ENCODE measurements at places on chromosomes 3 and 15. TPM values are rescaled to one million over a fixed set of nuclear protein-coding genes. Genes with fewer than 3 reads are reported as not detected.

The GOLGA6D gene
- total RNA-seq: not detected

The DTX3L gene
- 9.6 TPM for total RNA-seq

The ADGRG7 gene
- 0.12 TPM for total RNA-seq

The INSYN1 gene
- total RNA-seq: 0.45 TPM

The LRRIQ4 gene
- not detected for total RNA-seq

The HRG gene
- not detected for total RNA-seq

The KLHL40 gene
- total RNA-seq: not detected

The STARD9 gene
- total RNA-seq: 1.6 TPM

The GXYLT2 gene
- 49.7 TPM for total RNA-seq

The STAB1 gene
- 0.15 TPM for total RNA-seq

The CILP gene
- under 0.01 TPM for total RNA-seq

The CFAP44 gene
- total RNA-seq: 3.2 TPM

The SETD2 gene
- total RNA-seq: 21.2 TPM

The ALDH1L1 gene
- total RNA-seq: 0.08 TPM

The GNAT1 gene
- total RNA-seq: not detected

The HYAL1 gene
- 0.60 TPM for total RNA-seq

The ALG1L2 gene
- not detected for total RNA-seq

The CPB1 gene
- total RNA-seq: not detected

The SEMA5B gene
- under 0.01 TPM for total RNA-seq

The SLC38A3 gene
- not detected for total RNA-seq

The ACAP2 gene
- total RNA-seq: 38.4 TPM

The FBXL22 gene
- total RNA-seq: not detected

The C2CD4A gene
- not detected for total RNA-seq

The GUCA1C gene
- total RNA-seq: not detected

The BUB1B gene
- total RNA-seq: 2.9 TPM

The IL17RE gene
- 0.23 TPM for total RNA-seq

The ANKRD63 gene
- total RNA-seq: not detected

The MDFIC2 gene
- total RNA-seq: not detected

The UBE2E2 gene
- total RNA-seq: 43.5 TPM

The GABRR3 gene
- total RNA-seq: not detected

Data from smooth muscle cell of the coronary artery (primary cell).